ENCODE measurements at places on chromosomes 5 and 9.

- no peak for DNase-seq
Observed at GRCh38 chr9:125744616-125745015, 2.6 kb upstream of the PBX3 start.

- DNase-seq: peak; percentile 62
Observed at GRCh38 chr5:1930880-1931603, 48.3 kb upstream of the IRX4 start.

DNA sequence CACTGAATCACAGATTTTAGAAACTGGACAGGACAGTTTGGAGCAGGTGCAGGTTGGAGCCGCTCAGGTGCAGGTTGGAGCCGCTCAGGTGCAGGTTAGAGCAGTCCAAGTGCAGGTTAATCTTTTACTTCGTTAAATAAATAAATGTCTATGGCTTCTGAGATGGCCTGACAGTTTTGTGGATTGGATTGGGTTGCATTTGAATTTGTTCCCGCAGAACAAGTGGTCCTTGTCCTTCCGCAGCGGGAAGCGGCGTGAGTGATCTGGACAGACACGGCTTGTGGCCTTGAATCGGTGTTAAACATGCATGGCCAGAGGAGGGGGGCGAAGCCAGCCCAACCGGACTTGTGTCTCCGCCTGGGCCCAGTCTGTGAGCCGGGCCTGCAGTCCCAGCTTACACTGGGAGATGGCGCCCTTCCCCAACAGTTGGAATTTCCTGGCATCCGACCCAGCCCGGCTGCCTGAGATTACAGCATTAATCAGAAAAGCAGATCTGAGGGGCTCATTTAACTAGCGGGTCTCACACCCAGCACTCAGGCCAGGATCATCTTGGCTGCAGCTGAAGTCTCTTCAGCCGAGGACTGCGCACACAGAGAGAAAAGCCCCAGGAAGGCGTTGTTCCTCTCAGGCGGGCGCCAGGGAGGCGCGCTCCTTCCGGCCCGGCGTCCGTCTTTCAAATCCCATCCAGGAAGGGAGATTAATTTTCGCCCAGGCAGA is 1.5 kb upstream of the OLFM1 start:
- DNase-seq: peak; percentile 87

GRCh38 chr5:63820577-63820976 is 141.7 kb downstream of the HTR1A start:
- no peak for DNase-seq

DNA sequence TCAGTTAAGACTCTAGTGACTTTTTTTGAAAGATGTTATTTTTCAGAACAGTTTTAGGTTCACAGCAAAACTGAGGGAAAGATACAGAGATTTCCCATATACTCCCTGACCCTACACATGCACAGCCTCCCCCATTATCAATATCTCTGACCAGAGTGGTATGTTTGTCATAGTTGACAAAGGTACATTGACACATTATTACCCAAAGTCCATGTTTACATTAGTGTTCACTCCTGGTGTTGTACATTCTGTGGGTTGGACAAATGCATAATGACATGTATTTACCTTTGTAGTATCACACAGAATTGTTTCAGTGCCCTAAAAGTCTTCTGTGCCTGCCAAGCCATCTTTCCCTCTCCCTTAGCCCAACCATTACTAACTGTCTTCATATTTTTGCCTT is 470.7 kb upstream of the DMAC1 start:
- no peak for DNase-seq

DNA sequence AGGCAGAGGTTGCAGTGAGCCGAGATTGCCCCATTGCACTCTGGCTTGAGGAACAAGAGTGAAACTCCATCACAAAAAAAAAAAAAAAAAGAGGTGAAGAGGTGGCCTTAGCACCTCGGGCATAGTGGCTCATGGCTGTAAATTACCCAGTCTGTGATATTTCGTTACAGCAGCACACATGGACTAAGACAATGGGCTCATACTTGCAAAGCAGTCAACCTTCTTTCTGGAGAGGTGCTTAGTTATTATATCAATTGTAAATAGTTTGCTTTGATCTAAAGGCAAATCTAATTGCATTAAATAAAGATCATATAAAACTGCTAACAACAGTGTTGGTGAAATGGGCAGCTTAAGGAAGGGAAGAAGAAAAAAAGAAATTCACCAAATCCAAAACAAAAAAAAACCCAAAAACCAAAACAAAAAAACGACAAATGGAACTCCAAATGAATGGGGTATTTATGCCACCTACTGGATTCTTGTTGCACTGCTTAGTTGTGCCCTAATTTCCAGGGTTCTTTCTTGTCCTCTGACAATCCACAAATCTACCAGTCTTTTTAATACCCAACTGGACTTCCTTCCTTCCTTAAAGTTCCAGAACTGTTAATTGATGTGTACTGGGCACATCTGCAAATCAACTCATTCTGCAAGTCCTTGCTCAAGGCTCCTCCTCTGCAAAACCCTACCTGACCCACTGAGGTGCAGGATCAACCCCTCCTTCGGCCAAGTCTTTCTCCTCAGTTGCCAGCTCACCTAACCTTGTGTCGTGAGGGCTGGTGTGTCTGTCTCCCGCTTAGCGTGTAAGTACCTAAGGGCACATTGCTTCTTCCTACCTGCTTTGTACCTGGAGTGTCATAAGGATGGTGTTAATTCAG is 35.0 kb upstream of the DMRT1 start:
- DNase-seq: no peak

DNA sequence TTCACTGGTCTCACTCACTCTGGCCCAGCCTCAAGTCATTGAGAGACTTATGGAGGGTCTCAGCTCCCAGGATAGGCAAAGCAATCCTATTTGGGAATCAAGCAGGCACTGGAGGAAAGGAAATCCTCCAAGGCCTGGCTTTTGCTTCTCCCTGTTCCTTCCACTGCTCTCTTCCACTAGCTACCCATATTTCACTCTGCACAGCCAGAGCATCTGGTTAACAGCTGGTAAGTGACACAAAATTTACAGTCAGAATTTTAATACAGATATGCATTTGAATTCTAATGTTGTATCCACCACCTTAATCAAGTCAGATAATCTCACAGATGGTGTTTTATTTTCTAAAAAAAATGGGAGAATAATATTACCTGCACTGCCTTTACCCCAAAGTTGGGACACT is 868 bp upstream of the C1QTNF2 start:
- no peak for DNase-seq

DNA sequence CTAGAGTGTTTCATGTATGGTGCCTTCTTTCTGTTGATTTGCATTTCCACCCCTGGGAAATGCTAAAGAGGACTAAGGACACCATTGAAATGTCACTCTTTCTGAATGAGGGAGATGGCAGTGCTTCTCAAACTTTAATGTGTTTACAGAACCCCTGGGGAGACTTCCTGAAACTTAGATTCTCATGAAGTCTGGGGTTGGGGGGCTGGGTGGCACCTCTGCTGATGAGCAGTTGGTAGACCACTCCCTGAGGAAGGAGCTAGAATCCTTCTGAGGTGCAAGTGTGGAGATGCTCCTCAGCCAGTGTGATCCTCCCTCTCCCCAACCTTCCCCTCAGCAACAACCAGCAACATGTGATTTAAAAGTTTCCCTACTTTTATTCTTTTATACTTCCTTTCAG is 546.8 kb downstream of the LRRC70 start:
- no peak for DNase-seq

DNA sequence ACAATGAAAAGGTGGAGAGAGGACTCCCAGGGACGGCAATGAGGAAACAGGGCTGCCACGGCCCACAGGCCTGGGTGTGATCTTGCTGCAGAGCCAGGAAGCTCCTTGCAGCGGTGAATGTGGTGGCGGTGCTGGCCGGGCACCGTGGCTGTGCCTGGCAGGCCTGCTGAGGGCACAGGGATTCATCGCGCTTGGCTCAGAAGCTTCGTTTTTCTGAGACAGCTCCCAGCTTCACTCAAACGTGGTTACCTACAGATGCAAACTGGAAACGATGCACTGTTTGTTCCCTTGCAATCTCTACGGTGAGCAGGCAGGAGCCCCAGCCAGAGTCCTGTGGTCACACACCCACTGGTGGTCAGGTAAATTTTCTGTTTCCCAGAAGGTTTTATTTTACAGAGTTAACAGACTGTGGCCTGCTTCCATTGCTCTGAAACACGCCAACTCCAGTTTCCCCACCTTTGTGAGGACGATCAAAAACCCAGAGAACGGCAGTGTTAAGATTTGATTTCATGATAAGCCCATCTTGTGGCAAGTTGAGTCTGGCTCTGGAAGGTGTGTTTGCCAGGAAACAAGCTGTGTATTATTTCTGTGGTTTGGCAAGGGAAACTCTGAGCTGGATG is 183.9 kb downstream of the AUH start:
- no peak for DNase-seq

GRCh38 chr9:99748266-99748665 is 73.4 kb upstream of the NR4A3 start:
- no peak for DNase-seq

GRCh38 chr5:117623042-117623805 is 1048.6 kb upstream of the SEMA6A start:
- DNase-seq: no peak

GRCh38 chr5:132259069-132259851 is 1.8 kb downstream of the PDLIM4 start:
- peak; percentile 83 for DNase-seq

- no peak for DNase-seq
Observed at GRCh38 chr9:24258626-24259025, 287.1 kb downstream of the IZUMO3 start.

- DNase-seq: peak; percentile 13
Observed at GRCh38 chr9:93891549-93892310, 63.4 kb downstream of the BARX1 start.

- DNase-seq: peak; percentile 43
Observed at GRCh38 chr5:44046619-44047364, 342.4 kb downstream of the FGF10 start.

DNA sequence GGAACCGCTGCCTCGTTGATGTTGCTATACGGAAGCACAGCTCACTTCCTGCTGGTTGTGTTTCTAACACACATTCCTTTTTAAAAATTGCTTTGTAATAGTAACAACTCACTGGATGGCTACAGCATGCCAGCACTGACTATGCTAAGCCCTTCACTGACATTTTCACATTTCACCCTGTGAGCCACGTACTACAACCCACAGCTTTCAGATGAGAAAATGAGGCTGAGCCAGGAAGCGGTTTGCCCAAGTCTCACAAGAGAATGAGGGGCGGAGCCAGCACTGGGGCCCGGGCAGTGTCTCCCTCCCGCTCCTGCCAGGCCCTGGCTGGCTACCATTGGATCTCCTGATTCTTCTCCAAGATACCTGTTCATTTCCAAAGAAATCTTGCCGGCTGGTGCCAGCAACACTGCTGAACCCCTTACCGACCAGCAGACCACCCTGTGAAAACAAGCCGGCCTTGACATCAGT is 38.3 kb downstream of the FAM78A start:
- DNase-seq: peak; percentile 86

GRCh38 chr9:87678650-87679355 is 47.1 kb upstream of the CTSL start:
- DNase-seq: no peak

DNA sequence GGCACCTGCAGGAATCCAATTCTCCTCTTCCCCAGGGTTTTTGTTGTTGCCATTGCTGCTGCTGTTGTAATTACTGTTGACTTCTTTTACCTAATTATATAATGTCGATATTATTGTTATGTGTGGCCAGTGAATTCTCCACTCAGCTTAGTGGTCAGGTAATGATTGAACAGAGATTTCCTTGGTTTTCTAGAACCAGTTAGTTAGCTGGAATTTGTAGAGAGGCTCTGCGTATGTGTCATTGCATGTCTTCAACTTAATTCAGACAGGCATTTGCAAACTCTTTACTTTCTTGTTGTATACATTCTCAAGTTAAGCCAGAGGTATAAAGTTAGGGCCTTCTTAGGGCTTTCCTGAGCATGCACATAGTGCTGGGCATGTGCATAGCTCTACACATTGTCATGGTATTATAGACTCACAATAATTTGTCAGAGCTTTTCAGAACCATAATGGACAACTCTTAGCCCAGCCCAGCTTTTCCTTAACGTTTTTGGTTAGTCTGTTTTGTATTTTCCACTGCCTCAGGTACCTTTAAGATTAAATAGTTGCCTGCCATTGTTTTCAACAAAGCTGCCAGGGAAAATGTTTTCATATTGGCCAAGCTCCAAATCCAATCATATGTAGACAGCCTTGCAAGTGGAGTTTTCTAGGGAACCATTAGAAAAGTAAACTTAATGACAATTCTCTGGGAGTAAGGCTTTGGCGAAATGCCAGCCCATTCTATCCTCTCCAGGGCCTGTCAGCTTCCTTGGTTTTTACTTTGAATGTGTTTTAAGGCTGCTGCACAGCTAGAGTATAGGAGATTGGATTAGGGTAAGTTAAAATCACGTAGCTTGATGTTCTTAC is 68.1 kb downstream of the UBE2R2 start:
- no peak for DNase-seq

DNA sequence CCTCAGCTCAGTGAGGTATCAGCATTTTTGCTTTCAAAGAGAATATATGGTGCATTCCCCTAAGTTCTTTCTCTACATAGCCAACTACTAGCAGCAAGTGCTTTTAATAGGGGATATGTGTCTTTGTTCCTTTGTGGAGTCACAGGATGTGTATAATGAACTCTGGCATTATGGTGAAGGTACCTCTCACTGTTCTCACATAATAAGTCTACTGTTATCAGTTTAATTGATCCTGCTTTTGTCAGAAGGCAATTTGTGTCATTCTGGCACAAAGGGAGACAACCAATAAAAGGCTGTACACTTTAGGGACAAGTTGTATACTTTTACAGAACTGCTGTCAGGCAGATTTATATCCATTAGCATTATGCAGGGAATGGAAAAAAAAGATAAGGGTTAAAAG is 531.4 kb upstream of the RIOK2 start:
- DNase-seq: no peak

- no peak for DNase-seq
Observed at GRCh38 chr9:79301551-79302391, 270.0 kb upstream of the TLE4 start.

DNA sequence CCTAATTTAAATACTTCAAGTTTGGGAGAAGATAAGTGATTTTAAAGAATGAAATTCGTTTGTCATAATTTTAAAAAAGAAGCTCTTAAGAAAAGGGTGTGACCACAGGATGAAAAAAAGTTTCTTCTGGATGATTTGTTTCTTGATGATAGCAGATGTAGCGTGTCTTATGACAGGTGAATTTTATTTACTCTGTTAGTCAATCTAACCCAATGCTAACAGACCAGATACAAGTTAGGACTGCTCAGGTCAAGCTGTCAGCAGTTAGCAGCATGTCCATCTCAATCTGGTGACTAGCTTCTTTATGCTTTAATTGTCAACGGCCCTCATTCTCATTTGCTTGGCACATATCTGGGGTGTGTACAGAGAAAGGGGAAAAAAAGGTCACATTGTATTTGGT is 456.0 kb downstream of the BNC2 start:
- no peak for DNase-seq

- no peak for DNase-seq
Observed at GRCh38 chr5:17190242-17190778, 27.1 kb upstream of the BASP1 start.

GRCh38 chr9:88991066-88992034 is at the start of gene S1PR3:
S1PR3 (plus strand) TSS chr9:88991468; CDS start chr9:89001201, 9,733 bp downstream.
- peak; percentile 83 for DNase-seq

DNA sequence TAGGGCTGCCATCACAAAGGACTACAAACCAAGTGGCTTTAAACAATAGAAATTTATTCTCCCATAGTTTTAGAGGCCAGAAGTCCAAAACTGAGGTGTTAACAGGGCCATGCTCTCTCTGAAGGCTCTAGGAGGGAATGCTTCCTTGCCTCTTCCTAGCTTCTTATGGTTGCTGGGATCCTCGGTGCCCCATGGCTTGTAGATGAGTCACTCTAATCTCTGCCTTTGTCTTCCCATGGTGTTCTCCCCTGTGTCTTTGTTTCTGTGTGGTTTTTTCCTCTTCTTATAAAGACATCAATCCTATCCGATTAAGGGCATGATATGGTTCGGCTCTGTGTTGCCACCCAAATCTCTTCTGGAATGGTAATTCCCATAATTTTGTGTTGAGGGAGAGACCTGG is 178.8 kb upstream of the NREP start:
- DNase-seq: no peak
